ENCODE measurements at places on chromosomes 5 and 9.

GRCh38 chr5:91126448-91126847 lies 256.7 kb downstream of the ARRDC3 start:
- no peak for DNase-seq

GRCh38 chr9:83992407-83992806 lies 11.8 kb downstream of the RMI1 start:
- DNase-seq: no peak

DNA sequence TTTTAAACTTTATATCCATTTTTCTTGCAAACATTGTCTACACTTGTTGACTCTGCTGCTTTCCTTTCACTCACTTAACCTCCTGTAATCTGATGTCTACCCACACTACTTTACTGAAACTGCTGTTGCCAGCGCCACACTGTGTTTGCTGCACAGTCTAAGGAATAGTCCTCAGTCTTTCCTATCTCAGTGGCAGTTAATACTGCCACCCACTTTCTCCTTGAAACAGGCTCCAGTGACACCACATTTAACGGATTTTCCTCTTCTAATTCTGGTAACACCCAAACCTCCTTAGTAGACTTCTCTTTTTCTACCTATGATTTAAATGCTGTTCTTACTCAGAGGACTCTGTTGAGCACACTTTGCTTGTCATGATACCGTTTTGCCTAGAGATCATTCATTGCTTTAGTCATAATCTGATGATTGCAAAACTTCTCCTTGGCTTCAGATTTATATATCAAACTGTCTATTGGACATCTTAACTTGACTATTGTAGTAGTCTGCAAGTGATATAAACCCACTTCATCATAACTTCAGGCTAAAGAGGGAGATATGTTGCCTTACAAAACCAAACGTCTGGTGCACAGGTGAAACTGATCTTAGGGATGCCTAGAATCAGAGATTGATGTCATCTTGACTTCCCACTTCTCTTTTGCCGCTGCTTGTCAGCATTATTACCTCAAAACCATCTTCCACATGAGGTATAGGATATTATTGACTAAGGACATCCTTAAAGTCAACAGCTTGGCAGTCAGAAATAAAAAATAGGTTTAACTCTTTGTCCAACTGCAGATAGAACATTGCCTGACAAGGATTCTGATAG lies 94.1 kb downstream of the CDC42SE2 start:
- no peak for DNase-seq

DNA sequence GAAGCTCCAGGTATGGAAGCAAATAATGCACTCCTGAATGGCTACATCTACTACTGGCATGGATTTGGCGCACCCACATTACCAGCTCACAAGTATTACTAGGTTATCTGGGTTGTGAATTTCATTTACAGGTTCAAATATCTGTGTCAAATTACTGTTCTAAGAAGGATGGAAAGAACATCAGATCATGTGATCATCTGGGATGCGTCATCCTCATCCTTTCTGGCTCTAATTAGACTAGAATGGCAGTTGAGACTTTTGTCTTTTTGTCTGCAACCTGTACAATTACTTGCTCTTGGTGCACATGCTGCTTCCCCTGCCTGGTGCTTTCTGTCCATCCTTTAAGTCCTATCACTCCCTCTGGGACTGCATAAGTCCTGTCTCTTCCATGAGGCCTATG lies 64.1 kb downstream of the PJA2 start:
- no peak for DNase-seq

DNA sequence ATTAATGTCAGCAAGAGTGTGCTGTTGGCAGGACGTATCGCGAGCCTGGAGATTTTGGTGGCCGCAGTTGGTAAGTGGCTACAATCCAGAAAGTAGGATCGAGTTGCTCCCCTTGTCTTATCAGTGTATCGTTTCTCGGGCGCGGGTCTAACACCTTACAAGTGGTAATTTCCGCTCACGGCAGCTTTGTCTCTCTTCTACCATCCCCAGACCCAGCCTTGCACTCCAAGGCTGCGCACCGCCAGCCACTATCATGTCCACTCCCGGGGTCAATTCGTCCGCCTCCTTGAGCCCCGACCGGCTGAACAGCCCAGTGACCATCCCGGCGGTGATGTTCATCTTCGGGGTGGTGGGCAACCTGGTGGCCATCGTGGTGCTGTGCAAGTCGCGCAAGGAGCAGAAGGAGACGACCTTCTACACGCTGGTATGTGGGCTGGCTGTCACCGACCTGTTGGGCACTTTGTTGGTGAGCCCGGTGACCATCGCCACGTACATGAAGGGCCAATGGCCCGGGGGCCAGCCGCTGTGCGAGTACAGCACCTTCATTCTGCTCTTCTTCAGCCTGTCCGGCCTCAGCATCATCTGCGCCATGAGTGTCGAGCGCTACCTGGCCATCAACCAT lies 1.1 kb downstream of the PTGER4 start:
- DNase-seq: no peak

- no peak for DNase-seq
Measured at GRCh38 chr5:67680099-67680498, 483.5 kb upstream of the CD180 start.

DNA sequence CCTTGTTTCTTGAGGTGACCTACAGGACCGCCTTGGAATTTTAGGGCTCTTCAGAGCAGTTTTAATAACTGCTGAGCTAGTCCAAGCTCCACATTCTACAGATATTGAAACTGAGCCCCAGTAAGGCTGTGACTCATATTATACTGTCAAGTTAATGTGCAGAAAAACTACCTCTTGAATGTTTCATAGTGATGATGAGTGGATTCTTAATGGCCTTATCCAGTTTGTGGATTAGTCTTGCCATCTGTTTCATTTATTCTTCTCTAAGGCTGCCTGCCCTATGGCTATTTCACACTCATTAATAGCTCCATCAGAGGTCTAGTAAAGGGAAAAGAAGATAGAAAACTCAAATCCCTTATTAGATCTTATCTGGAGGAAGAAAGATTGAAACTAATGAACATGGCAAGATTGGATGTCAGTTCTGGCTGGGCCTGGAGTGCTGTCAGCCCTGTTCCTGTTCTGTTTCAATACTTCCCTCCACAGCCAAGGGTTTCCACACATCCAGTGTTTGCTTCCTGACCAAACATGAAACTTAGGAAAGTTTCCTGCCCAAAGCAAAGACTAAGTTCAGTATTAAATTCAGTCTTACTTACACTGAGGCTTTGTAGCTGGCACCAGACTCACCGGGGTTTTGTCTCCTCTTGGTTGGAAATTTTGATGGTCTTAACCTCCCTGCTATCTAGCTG lies 215.6 kb upstream of the DMAC1 start:
- no peak for DNase-seq

DNA sequence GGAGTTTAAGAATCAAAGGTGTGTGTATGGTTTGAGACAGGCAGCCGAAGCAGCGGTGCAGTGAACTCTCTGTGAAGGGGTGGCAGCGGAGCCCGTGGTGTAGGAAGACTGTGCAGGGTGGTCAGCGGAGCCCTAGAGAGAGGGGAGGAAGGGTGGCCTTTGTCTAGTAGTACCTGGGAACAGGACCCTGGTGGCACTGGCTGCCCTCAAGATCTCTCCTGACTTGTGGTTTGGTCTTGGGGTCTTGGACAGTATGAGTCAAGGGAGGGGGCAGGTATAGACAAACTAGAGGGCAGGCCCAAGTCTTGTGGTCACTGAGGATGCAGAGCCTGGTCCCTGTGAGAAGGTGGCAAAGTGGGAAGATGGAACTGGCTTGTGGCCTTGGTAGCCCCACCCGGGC lies 7.1 kb upstream of the NKX2-5 start:
- no peak for DNase-seq

DNA sequence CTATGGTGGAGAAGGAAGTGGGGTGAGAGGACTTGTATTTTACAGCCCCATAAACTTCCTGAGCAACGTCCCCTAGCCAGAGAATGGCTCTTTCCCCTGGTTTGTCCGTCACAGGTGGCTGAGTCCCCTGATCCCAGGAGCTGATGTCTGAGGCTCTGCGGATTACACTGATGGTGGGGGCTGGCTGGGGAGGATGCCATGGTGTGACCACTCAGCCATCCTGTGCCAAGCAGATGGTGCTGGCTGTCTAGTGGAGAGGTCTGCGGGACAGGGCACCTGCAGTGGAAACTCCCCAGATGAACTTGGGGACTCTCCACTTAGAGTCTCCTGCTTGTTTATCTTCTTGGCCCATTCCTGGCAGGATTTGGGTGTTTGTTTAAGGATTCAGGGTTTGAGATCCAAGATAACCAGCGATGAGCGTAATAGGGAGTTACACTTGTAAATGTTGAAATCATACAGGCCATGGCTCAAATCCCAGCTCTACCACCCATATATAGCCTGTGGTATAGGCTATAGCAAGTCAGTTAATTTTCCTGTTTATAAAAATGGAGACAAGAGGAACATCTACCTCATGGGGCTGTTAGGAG lies 4.7 kb upstream of the PTGS1 start:
- DNase-seq: no peak

DNA sequence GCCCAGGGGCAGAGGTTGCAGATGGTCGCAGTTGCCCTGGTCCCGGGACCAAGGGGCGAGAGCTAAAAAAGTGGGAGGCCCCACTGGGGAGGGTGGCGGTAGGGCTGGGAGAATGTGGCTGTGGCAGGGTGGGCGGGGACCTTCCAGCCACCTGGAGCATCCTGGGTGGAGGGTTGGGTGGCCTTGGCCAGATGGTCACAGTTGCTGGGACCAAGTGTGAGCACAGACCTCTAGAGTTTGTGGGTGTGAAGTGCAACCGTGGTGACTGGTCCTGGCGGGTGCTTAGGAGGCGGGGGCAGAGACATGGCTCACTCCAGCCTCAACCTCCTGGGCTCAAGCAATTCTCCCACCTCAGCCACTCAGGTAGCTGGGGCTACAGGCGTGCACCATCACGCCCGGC lies 5.7 kb upstream of the TRAF2 start:
- DNase-seq: no peak

GRCh38 chr5:121027636-121028035 lies 563.5 kb downstream of the PRR16 start:
- DNase-seq: no peak

DNA sequence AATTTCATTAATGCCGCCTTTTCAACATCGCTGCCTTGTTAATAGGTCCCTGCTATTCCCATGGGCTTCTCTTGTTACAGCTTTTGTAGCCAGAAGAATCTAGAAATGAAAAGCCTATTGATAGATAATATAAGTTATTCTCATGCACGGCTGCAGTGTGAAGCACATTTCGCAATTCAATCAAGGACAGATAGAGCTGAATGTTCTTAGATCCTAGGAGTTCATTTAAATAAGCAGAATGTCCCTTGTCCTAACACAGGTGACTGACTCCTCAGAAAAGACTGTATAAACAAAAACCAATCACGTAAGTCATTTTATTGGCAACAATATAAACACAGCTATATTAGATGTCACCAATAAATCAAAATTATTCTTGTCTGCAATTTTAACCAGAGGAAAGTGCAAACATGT lies 9.4 kb downstream of the GLIS3 start:
- no peak for DNase-seq

DNA sequence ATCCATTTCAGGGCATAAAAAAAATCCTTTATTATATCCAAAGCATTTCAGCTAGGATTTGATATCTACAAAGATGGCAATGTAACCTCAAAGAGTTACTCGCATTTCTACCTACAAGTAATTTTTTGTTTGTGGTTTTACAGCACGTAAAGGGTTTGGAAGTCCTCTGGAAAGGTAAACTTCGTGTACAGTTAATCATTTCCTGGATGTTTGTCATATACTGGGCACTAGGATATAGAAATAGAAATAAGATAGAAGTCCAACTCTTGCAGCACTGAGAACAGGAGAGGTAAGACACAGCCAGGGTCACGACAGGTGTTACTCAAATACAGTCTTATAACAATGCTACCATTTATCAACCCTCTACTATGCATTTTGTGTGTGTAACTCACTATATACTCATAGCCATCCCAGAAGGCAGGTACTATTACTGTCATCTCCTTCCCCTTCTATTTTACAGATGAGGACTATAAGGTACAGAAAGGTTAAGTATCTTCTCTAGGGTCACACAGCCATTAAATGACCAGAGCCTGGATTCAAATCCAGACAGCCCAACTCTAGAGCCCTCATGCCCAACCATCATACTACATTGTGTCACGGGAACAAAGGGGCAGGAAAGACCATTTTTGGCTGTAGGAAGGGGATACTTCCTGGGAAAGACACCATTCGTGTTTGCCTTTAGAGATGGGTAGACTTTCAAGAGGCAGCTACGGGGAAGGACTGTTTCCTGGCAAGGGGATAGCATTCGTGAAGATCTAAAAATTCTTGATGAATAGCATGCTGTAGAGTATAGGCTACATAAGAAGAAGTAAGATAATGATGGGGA lies 19.0 kb downstream of the NDUFA8 start:
- DNase-seq: no peak

- no peak for DNase-seq
Measured at GRCh38 chr9:122929796-122930354, 1.4 kb downstream of the ZBTB26 start.

Data from NCI-H1092 (cell line).